Liver (tissue), 10 donors: ENCODE measurements at places on chromosomes 6 and 20.

DNA sequence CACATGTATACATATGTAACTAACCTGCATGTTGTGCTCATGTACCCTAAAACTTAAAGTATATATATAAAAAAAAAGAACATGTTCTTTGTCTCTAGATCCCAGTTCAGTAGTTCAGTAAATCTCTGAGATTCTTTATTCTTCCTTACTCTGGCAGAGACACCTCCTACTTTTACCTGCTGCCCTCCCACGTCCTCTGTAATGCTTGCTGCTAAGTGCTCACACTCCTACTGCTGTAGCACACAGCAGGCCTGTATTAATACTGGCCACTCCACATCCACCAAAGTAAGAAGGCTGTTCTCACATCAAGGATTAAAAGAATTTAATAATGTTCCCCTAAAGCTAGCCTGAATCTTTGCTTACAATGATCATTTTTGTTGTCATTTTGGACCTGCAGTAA lies 648.4 kb upstream of the EYS start:
- no peak for DNase-seq

- no peak for DNase-seq
These were observed 62.2 kb downstream of the INSM1 start for GRCh38 chr20:20430066-20430465.

GRCh38 chr20:48538856-48539255 lies 288.9 kb downstream of the PREX1 start:
- no peak for DNase-seq

DNA sequence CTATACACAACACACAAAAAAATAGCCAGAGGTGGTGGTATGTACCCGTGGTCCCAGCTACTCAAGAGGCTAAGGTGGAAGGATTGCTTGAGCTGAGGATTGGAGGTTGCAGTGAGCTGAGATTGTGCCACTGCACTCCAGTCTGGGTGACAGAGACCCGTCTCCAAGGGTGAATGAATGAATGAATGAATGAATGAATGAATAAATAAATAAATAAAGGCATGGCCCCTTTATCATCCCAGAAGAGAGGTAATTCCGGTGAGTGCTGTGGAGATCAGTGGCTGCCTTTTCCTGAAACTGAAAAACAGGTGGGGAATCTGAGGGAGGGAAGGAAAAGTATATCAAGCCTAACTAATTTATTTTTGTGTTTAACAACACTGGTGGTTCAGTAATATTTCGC lies 90.0 kb downstream of the JARID2 start:
- no peak for DNase-seq

DNA sequence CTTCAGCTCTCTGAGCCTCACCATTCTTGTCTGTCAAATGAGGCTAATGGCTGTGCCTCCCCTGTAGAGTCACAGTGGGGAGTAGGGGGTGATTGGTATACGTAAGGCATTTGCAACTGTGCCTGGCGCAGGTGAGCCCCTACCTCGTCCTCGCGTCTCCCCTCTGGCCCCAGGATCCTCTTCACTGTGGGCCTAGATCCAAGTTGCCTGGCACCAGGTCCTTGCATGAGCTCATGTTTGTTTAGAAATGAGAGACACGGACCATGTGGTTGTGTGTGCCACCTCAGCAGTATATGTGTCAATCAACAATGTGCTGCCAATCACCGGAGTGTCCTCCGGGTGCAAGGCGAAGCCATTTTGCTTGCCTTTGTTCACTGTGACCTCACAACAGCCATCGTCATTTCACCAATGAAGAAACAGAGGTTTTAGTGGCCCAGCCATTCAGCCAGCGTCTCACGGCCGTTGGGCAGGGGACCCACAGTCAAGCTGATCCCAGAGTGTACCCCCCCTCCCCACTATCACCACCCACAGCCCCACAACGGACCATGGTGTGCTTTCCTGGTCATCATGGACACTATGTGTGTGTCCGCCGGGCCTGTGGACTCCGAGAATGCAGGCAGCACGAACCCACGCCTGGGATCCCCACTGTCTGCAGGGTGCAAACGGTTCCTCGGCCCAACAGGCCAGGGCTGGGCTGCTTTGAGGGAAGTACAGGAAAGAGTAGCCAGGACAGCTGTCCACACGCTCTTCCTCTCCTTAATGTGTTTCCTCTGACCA lies 35.9 kb upstream of the STX16 start:
- no peak for DNase-seq

DNA sequence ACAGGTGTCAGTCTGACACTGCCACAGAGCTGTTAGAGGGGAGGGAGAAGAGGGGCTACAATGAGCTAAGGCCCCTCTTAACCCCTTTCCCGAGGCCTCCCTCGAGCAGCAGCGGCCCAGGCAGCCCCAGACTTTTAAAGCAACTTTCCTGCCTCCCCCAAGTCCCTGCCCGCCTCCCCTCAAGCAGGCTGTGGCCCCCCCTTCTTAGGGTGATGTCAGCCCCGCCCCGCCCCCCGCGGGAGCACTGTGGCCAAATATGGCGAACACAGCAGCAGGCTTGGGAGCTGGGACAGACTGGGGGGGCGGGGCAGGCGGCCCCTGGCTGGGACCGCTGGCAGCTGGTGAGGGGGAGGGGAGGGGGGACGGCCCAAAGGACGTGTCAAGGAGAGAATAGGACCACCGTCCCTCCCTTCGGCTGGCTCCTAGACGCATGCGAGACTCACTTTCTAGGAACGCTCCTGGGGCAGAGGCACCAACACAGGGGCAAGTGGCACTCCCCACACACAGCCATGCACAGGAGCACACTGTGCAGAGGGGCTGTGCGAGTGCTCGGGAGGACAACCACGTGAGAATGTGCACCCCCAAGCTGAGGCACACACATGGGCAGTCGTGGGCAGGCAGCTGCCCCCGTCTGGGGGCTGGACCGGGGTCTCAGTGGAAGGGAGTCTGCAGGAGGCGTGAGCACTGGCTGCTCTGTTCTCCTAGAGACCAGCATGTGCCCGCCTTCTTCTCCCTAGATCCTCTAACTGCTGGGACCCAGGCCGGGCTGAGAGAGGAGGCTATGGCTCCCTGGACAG lies 6.7 kb downstream of the TEAD3 start:
- DNase-seq: no peak

DNA sequence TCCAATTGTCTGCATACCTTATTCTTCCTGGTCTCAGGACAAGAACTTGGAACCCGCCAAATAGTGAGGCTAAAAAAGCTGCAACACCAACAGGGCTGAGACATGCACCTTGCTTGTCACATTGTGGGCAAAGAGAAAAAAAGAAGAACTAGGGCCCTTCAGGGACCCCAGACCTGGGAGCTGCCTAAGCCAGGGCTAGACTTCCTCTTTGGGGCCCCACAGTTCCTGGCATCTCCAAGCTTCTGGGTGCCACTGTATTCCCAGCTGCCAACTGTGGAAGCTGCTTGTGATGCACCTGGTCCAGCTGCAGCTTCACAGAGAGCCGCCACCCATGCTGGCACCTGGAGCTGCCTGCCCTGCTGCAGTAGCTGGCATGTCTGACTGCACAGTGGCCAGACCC lies 370.6 kb downstream of the CD83 start:
- DNase-seq: no peak
